Stimulated activated CD4-positive, alpha-beta T cell treated with anti-CD3 and anti-CD28 coated beads, TNF-alpha, amount 100 ng/mL, for 1 hour (primary cell): ENCODE measurements at places on chromosomes 2 and 18.

- DNase-seq: no peak
These were observed 17.6 kb downstream of the SATB2 start for GRCh38 chr2:199440118-199440517.

GRCh38 chr2:196413821-196414274 is 225.7 kb upstream of the CCDC150 start:
- DNase-seq: no peak

GRCh38 chr2:217366266-217366895 is 506.5 kb upstream of the TNP1 start:
- no peak for DNase-seq

- DNase-seq: no peak
These were observed 2.0 kb downstream of the KCNF1 start for GRCh38 chr2:10913501-10914271.

DNA sequence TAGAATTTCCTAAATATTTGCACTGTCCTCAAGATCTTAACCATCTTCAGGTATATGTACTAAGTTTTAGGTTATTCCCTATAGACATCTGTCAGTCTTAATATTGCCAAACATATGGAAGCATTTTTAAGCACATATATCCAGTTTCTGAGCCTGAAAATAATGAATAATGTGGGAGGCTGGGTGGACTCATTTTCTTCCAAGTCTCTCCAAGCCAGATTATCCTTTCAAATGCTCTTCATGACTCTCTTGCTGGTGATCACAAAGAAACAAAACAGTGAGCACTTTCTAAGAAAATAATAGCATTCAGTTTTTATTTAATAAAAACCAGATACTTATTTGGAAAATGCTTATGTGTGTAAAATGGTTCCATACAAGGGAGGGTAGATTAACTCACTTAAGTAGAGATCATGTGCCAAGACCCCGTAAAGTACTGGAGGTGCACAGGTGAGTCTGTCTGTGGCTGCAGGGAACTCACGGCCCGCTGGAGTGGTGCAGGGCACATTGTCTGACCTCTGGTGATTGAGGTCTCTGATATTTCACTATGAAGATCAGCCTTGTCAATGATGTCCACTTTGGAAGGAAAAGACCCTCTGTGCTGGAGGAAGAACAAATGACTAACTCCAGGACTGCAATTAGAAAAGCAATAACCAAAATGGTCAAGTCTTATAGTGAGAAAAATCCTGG is 161.6 kb downstream of the TMEM18 start:
- DNase-seq: no peak

DNA sequence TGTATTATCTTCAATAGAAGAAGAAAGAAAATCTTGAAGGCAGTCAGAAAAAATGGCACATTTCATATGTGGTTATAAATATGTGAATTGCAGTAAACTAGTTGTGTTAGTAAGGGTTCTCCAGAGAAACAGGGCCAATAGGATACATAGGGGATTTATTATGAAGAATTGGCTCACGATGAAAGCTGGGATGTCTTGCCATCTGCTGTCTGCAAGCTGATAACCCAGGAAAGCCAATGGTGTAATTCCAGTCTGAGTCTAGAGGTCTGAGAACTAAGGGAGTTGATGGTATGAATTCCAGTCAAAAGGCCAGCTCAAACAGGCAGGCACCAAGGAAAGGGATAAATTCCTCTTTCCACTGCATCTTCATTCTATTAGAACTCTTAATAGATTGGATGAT is 362.4 kb downstream of the KCNJ3 start:
- DNase-seq: no peak

GRCh38 chr2:58239243-58239925 is 1.7 kb downstream of the FANCL start:
- DNase-seq: no peak

GRCh38 chr2:226002438-226002837 is 602.9 kb downstream of the NYAP2 start:
- DNase-seq: no peak

DNA sequence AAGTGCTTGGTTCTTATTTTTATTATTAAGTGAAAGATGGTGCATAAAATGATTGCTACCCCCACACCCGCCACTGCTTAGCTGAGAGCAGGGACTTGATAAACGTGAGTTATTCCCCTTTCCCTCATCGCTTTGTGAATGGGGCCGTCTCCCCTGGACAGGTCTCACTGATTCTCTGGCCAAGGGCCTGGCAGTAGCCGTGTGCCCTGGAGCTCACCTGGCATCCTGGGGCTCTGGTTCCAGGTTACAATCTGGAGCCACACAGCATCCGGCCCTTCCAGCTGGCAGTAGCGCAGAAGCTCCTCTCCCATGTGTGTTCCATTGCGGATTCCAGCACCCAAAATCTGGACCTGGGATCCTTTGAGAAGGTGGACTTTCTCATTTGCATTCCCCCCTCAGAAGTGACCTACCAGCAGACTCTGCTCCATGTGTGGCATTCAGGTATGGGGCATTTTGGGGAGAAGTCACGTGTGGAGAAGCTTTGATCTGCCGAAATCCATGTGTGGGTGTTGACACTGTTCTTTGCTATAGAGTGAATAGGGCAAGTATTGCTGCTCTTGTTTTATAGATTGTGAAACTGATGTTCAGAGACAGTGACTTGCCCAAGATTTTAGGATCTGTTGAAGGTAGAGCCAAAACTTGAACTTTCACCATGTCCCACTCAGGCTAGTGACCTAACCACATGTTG is 63.8 kb downstream of the GREB1 start:
- DNase-seq: no peak

GRCh38 chr18:5197032-5197434 is at the start of gene AKAIN1:
AKAIN1 (minus strand) TSS chr18:5197257; CDS start chr18:5197053, 204 bp downstream.
- no peak for DNase-seq

- DNase-seq: no peak
These were observed 226.3 kb downstream of the ZNF521 start for GRCh38 chr18:25125680-25126079.

DNA sequence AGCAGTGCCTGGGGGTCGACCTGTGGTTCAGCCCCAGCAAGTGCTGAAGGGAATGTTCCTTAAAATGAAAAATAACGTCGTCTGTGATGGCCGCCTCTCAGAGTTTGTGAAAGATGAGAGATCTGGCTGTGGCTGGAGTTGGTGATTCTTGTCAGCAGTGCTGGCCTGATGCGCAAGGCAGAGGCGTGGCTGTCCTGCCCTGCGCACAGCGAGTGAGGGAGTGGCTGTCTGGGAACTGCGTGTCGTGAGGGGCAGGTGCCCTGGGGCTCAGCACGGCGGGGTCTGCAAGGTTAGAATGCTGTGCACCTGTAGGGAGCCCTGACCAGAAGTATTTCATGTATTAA is 8.8 kb downstream of the NFATC1 start:
- no peak for DNase-seq

GRCh38 chr2:197851451-197851850 is 47.1 kb downstream of the PLCL1 start:
- no peak for DNase-seq

DNA sequence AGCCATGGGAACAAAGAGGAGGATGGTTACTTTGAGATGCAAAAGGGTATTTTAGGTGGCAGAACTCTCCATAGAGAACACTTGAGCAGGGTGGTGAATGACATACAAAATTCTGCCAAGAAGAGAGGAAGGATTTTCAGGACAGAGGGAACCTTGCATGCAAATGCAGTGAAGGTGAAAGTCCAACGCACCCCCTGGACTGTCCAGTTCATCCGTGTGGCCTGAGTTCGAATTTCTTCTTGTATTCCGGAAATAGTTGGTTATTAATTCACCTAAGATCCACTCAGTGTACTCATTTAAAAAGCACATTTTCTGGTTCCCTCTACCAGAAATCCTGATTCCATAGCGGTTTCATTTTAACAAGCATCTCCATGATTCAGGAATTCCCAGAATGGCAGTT is 5.5 kb downstream of the AOX1 start:
- DNase-seq: no peak

DNA sequence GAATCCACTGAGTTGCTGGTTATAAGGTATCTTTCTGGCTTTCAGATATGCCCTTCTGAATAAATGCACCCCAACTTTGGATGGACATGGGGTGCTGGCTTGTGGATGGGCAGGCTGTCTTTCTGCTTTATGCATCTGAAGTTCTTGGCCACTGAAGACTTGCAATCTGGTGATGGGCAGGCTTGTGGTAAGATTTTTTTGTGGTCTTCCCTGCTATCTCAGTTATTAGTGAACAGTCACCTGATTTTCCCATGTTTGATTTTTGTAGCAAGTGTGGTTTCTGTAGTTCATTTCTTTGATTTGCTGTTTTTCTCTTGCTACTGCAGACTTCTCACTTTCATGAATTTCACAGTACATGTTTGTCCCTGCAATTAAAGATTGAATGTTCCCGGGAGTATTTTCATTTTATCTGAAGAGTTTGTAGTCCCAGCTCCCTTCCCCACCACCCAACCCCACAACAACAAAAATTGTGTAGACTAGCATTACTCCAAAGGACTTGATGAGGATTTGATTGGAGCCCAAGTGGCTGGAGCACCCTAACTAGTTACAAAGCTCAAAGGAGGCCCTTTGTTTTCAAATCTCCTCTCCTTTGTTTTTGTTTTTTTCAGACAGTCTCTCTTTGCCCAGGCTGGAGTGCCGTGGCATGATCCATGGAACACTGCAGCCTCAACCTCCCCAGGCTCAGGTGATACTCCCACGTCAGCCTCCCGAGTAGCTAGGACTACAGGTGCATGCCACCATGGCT is 63.6 kb upstream of the MGAT5 start:
- DNase-seq: no peak

DNA sequence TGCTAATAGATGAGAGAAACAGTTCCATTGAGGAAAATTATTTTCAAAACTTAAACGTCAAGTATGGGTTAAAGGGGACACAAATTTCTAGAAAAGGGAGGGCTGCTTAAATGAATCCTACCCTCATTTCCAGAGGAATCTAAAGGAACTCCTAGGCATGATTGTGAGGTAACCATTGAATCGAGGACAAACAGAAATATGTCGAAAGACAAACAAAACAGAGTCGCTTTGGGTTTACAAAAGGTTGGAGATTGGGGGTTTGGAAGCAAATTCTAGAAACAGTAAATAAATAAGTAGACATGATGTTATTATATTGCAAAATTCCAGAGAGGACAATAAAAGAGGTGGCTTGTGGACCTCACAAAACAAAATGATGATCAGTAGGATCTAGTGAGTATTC is 173.1 kb downstream of the FTCDNL1 start:
- DNase-seq: no peak

- DNase-seq: no peak
These were observed 30.5 kb downstream of the PDK1 start for GRCh38 chr2:172586245-172586891.

DNA sequence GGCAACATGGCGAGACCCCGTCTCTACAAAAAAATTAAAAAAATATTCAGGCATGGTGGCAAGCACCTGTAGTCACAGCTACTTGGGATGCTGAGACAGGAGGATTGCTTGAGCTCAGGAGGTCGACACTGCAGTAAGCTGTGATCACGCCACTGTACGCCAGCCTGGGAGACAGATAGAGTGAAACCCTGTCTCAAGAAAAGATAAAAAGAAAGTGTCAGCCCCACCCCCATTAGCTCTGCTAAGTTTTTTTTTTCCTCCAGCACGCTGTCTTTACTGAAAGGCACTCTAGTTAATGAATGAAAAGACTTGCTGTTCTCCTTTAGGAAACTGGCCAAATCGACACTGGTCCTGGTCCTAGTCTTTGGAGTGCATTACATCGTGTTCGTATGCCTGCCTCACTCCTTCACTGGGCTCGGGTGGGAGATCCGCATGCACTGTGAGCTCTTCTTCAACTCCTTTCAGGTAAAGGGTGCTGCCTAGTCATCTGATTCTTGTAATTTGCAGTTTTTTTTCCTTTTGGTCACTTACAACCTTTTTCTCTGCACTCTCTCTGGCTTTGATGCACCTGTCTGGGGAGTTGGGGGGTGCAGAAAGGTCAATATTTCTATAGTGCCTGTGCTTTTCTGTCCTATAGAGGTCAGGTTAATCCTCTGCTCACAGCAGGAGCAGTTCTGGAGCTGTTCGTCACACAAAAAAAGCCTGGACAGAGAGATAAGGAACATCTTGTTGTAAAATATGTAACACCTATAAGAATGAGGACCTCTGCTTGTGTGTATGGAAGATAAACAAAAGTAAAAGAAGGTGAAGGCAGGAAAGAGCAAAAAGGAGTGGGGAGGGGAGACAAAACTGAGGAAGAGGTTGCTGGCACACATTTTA is 82.3 kb downstream of the PTH2R start:
- DNase-seq: no peak

DNA sequence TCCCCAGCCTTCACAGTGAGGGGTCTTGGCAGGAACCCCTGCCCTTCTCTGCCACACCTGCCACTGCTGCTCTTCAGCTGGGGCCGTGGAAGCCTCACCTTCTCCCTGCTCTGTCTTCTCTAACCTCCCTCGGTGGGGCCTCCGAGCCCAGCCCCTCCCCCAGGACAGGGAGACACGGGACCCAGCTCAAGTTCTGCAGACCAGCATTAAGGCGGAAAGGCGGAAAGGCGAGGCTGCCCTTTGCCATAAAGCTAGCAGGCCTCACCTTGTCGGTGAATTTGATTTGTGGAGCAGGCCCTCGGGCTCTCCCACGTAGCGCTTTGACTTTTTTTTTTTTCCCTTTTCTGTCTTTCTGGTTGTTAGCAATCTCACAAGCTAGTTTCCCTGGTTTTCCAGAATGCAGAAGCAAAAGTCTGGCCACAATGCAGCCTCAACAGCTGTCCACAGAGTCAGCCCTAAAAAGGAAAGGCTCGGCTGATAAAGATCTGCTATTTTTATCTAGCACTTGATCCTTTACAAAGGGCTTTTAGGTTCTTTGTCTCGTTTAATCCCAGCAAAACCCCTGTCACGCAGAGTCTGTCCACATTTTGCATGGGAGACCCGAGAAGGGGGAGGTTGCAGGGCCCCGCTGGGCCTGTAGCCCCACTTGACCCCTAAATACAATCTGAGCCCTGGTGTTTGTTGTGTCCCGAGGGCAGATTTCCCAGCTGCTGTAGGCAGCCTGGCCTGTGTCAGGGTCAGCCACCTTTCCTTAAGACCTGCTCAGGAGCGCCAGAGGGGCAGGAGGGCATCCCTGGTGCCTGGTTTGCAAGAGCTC is 6.0 kb downstream of the ITM2C start:
- DNase-seq: no peak

GRCh38 chr2:67169417-67170140 is 227.6 kb upstream of the ETAA1 start:
- DNase-seq: no peak

DNA sequence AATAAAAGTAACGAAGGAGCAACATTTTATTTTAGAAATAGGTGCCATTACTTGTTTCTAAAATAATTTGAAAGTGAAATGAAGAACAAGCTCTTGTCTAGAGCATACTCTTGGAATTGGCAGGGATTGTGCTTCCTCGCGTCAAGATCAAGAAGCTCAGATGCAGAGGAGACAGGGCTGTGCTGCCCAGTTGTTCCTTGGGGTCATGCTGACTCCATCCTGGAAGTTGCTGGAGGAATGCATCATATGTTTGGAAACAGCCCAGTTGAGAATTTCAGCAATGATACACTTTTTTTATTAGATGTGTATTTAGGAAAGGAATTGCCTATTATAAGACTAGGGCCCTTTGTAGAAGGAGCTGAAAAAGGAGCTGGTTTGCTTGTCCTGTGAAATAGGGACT is 17.2 kb downstream of the LTBP1 start:
- no peak for DNase-seq

- DNase-seq: no peak
These were observed 22.0 kb downstream of the FHL2 start for GRCh38 chr2:105376789-105377240.
